ENCODE measurements at places on chromosomes 2 and 18.

DNA sequence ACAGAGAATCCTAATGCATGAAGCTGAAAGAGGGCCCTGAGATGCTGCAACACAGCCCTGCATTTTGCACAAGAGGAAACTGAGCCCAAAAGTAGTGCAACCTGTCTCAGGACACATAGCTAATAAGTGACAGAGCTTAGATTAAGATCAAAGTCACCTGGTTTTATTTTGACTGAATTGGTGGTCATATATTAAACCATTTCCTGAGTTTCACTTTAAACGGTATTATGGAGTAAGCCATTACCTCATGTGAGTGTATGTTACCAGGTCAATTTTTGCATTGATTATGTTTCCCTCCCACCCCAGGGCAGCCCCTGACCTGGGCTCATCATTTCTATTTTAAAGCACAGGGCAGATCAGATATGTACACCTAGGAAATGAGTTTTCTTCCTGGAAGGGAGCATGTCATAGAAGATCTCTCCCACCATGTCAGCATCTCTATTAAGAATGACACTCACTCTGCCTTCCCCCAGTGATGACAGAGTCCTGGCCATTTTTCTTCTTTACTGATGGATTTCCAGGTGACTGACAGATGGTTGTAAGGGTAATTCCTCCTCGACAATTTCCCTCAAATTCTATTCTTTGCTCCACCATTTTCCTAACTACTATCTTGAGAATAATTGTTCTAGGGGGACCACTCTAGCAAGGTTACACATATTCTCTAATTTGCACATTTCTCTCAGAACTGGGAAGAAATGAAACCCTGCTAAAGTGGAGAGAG lies 441.3 kb upstream of the SLC14A2 start:
- no peak for DNase-seq

DNA sequence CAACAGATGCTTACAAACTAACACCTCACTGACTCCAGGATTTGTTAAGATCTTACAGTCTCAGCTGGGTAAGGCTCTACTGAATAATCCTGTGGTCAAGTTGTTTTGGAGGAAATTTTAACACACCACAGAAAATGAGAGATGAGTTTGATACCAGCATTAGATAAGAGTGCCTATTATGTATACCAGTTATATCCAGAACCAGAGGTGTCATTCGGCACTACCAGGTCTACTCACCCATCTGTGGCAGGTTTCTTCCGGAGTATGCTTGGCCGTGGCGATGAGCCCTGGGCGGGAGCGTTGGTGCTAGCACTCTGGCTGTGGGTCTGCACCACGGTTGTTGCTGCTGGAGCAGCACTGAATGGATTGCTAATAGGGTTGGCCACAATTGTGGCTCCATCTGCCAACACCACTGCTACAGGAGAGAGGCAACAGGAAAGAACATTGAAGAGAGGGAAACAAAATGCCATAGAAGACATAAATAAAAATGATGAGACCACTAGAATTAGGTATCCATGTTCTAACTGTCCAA lies 41.2 kb downstream of the SAP130 start:
- DNase-seq: no peak

DNA sequence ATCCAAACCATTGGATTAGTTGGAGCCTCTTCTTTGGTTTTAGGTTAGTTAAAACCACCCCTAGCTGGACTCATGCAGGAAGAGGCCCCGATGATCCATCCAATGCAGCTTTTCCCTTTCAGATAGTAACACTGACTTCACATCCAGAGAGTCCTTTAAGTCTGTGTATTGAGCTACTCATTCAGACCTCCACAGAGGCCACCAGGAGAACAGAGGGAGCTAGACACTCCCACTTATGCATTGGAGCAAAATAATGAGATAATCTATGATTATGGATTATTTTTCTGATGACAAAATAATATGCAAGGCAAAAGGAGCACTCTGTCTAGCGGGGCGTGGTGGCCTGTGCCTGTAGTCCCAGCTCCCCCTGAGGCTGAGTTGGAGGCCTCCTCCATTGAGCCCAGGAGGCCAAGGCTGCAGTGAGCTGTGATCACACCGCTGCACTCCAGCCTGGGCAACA lies 1.6 kb upstream of the ROCK2 start:
- no peak for DNase-seq

DNA sequence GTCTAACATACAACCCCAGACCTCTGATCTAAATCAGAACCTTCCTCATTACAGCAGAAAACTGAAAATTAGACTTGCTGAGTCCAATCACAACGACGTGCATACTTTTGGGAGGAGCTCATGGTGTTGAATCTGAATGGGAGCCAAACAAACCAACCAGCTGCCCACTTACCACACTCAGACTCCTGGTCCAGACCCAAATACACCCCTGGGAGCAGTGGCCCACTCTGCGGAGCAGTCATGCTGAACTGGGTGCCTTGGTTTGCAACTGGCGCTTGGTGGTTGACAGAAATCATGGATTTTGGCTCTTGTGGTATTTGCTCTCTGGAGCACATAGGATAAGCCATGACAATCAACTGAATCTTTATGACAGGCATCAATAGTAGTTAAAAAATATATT lies 253.6 kb upstream of the TNP1 start:
- no peak for DNase-seq

GRCh38 chr2:197028230-197028629 lies 101.7 kb upstream of the PGAP1 start:
- DNase-seq: no peak

DNA sequence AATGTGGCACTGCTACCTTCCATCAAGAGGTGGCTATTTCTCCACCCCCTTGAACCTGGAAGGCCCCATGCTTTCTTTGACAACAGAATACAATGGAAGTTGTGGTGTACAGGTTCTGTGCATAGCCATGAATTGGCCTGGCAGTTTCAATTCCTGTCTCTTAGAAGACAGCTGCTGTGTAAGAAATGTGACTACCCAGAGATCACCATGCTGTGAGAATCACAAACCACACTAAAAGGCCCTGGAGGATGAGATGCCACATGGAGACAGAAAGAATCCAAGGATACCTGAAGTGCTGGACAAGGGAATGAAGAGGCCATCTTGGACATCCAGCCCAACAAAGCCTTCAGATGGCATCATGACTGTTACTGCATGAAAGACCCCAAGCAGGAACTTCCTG lies 47.7 kb upstream of the EHBP1 start:
- no peak for DNase-seq

DNA sequence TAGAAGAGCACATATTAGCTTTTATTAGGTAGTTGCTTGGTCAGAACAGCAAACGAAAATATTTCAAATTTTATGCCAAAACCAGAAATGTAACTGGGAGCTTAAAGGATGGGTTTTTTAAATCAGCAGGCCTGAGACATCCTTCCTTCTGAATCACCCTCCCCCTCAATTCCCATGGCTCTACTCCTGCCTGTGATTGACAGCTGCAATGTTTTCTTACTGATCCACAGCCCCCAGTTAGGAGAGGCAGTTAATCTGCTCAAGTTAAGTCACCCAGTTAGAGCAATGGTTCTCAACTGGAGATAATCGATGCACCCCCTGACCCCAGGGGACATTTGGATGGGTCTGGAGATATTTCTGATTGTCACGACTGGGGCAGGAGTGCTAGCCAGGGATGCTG lies 24.9 kb downstream of the KCTD18 start:
- no peak for DNase-seq

DNA sequence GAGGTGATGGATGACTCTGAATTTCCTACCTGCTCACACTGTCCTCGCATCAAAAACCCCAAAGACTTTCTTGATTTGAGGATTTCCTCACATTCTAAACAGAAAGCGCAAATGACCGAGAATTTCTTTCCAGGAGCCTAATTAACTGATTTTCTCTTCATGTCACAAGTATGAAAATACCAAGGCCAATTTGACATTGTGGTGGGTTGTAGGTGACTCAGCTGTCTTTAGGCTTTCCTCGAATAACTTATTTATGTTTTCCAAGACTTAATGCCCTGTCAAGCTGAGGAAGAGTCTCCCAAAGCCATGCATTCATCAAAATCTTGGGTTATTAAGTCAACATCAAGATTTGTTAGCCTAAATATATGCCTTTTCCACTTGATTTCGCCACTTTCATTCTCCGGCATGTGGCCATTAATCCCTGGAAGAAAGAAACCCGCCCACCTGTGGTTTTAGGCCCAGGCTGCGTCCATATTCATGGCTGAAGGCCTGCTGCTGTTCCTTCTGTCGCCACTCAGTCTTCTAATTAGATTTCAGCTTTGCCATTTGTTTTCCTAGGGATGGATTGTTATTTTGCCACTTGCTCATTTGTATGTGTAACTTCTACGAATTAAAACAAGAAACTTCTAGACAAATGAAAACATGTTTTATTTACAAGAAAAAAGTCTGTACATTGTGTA lies 84.9 kb downstream of the ST6GAL2 start:
- no peak for DNase-seq

GRCh38 chr2:74704216-74704615 lies 50.2 kb downstream of the SEMA4F start:
- DNase-seq: no peak

- no peak for DNase-seq
These were observed 50.8 kb downstream of the SUMO1 start for GRCh38 chr2:202187570-202187969.

GRCh38 chr18:42182728-42183700 lies 228.0 kb downstream of the PIK3C3 start:
- DNase-seq: no peak

- no peak for DNase-seq
These were observed 588.9 kb upstream of the NRXN1 start for GRCh38 chr2:51620796-51621195.

- DNase-seq: no peak
These were observed 995 bp downstream of the TMEM127 start for GRCh38 chr2:96264656-96265348.

- DNase-seq: no peak
These were observed 200.5 kb downstream of the ACKR3 start for GRCh38 chr2:236769981-236770671.

DNA sequence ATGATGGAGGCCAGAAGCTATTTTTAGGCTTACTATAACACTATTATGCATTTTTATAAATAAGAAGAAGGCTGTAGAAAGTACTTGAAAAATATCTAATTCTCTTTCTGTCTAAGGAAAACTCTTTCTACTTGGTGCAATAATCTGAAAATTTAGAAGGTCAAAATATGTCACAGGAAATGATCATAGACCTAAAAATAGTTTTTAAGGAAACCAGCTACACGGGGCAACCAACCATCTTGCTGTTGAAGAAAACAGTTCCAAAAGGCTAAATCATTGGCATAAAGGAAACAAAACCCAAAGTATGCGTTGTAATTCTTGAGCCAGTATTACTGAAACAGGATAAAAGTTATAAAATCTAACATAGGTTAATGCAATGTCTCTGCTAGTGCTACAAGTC lies 40.2 kb downstream of the SOCS6 start:
- no peak for DNase-seq

DNA sequence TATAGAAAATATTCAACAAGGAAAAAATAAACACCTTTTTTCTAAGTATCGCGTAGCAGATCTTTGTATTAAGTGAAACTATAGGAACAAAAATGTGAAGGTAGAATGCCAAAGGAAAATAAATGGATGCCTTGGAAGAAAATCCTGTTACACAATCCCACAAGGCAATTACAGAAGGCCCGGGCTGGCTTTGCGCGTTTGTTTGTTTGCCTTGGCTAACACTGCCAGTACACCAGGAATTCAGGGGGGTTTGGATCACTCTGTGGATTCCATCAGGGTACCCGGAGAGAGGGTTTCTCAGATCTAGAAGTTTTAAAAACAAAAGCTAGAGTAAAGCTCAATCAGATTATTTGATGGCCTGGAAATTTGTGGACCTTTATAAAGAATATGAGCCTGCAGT lies 478.3 kb downstream of the FBXO15 start:
- DNase-seq: no peak

GRCh38 chr2:43106559-43107527 lies 119.6 kb downstream of the ZFP36L2 start:
- DNase-seq: no peak

DNA sequence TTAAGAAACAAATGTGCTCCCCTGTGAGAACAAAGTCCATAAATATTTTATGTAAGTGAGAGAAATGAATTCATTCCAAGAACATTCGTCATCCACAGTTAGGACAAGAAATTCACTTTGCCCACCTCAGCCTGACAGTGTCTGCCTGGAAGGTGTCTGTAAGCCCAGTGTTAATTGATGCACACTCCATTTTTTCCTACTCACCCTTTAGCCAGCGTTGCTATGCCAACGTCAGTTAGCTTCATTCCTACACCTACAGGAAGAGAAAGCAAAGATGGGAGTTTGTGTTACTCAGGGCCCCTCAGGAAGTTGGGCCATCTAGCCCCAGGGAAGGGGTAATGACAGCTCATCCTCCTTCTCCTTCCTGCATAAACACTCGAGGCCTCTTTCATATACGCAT lies 131.0 kb downstream of the ALPK2 start:
- no peak for DNase-seq

DNA sequence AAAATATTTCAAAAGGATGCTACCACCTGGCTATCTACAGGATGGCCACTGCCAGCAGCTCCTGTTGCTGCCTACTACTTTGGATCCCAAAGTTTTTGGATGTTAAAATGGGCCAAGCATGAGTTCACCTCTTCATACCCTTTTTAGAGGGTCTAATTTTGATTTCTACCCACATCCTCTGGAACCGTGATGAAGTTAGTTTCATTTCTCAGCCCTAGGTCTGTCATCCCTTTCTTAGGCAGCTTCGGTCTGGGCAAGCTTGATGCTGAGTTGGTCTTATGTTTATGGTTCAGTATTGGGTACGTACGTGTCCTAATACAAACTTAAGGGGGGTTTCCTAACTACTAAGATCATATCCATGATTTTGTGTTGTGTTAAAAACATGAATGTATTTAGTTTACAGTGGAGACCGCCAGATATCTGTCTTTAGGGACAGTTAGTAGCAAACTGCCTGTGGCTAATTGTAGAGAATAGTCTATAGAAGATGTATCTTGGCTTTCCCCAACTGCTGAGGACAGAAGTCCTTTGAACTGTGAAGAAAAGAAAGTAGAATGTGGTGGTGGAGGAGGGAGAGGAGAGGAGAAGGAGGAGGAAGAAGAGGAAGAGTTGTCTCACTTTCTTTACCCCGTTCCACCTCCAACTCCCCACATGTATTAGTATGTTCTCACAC lies 184.9 kb downstream of the UBE2E3 start:
- DNase-seq: no peak

DNA sequence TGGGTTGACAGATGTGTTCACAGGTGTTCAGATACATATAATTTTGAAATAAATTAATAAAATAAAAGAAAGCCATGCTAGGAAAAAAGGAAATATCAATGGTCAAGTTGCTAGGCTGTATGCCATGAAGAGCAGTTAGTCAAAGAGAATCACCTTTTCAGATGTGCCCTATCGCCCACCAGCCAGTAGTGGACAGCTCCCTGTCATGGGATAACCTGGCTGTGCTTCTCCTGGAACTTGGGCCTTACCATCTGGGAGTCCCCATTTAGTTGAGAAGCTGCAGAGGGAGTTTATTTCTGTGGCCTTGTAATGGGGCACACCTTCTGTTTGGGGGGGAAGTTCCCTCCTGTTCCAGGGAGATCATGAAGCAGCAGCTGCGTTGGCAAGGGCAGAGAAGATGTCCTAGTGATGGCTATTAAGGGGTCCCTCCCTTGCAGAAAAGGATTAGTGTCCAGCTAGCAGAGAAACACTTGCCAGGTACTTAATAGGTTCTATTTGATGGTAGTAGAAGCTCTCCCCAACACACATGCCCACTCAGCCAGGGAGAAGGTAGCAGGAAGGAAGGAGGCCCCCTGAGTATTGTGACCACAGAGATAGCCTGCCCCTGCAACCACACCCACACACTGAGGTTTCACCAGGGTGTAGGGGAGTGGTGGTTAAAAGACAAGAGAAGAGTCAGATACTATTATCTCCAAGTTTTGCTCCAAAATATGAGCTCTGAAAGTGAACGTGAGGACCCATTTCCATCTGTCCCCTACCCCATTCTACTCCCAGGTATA lies 117.7 kb downstream of the B3GNT2 start:
- DNase-seq: no peak

- no peak for DNase-seq
These were observed 863.2 kb upstream of the CHAC2 start for GRCh38 chr2:52904355-52904891.

Data from CD4-positive, alpha-beta memory T cell (primary cell).